ENCODE measurements at places on chromosomes 5 and 9. TPM values are rescaled to one million over a fixed set of nuclear protein-coding genes. Genes with fewer than 3 reads are reported as not detected.

Gene FAM81B
- total RNA-seq = not detected

Gene PFDN1
- 11.0 TPM for total RNA-seq

Gene GFPT2
- 0.78 TPM for total RNA-seq

- no peak for DNase-seq
Measured at GRCh38 chr5:82107267-82107666, 135.4 kb downstream of the ATG10 start.

GRCh38 chr5:153565822-153566221 lies 75.4 kb downstream of the GRIA1 start:
- DNase-seq = no peak

GRCh38 chr9:133861086-133861485 lies 122.9 kb upstream of the SARDH start:
- DNase-seq = no peak

Gene DNAH5
- total RNA-seq = 3.2 TPM

GRCh38 chr5:81334304-81335061 lies 33.1 kb downstream of the ZCCHC9 start:
- no peak for DNase-seq

Gene TRIM36
- total RNA-seq = 0.73 TPM

- DNase-seq = no peak
Measured at GRCh38 chr5:862367-863243, 11.8 kb upstream of the ZDHHC11 start.

DNA sequence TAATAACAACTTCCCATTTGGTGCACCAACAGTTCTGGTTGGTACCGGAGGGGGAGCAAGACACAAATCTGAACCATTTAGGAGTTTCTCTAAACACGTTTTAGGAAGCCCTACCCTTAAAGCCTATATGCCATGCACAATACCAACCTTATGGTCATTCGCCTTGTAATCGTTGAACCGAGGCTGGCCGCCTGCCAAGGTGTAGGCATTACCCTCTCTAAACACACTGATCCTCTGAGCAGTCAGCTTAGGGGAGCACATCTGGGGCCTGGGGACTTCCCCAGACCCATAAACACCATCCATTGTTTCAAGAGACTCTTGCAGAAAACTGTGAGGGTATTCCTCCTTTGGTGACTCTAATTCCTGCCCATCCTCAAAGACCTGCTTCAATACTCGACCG lies 328 bp downstream of the GRXCR2 start:
- no peak for DNase-seq

- no peak for DNase-seq
Measured at GRCh38 chr9:136312436-136312835, 8.5 kb upstream of the CCDC187 start.

Gene TRPM6
- 0.03 TPM for total RNA-seq

GRCh38 chr9:13095056-13095455 lies 184.4 kb downstream of the MPDZ start:
- no peak for DNase-seq

Gene PCDHB14
- 0.75 TPM for total RNA-seq

- DNase-seq = peak; percentile 77
Measured at GRCh38 chr9:98263482-98264357, 8.3 kb upstream of the TBC1D2 start.

DNA sequence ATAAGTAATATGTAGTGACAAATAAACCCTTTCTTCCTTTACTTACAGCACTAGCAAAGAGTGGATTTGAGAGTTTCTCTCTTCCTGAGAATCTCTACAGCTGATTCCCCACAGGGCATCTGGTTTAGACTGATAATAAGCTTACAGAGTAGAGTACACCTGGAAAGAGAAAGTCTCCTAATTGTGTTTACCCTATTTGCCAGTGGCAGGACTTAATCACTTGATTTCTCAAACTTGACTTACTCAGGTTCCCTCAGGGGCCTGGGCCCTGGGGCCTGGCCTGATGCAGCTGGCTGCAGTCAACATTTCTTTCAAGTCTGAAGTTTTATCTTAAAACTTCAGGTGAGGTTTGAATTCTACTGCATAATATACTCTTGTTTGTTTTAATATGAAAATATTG lies 38.0 kb upstream of the UBTD2 start:
- DNase-seq = no peak

DNA sequence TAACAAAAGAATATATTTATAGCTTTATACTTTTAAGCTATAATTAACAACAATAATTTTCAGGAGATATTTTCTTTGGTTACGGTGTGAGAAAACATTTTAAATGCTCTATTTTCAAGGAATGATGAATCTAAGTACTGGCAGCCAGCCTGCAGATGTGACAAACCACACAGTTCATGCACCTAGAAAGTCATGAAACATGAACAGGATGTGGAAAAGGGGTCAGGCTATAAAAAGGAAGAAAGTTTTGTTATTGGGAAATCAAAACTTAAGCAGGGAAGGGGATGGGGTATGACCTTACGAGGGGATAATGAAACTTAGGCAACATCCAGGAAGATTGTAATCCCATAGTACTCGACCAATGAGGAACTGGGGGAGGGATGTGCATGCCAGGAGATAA lies 508.7 kb upstream of the GRAMD2B start:
- no peak for DNase-seq
